ENCODE measurements at places on chromosomes 16 and 17.
A peak's percentile ranks its signal among the peaks of the same experiment; 100 is the strongest.

DNA sequence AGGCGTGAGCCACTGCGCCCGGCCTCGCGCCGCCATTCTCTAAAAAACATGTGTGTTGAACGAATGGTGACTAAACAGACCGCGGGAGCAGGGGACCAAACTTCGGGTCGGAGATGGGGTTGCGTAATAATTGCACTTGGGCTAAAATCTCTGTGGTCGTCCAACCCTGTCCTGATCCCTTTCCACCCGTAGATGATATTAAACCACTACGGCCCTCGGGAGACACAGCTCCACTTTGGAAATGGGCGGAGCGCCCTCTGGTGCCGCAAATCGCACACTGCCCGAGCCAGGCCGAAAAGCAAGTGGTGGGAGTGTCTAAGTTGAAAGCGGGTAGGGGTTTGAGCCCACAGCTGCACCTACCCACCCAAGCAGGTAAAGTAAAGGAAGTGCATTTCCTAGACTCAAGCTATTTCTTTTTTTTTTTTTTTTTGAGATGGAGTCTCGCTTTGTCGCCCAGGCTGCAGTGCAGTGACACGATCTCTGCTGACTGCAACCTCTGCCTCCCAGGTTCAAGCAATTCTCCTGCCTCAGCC is 17.0 kb downstream of the CAVIN1 start:
- peak; percentile 96 for DNase-seq

DNA sequence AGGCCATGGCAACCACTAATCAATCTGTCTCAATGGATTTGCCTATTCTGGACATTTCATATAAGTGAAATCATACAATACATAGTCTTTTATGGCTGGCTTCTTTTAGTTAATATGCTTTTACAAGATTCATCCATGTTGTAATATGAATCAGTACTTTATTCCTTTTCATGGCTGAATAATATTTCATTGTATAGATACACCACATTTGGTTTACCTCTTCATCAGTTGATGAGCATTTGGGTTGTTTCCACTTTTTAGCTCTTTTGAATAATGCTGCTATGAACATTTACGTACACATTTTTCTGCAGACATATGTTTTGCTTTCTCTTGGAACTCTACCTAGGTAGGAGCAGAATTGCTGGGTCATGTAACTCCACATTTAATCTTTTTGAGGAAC is 2.8 kb upstream of the ZNRF1 start:
- no peak for DNase-seq

DNA sequence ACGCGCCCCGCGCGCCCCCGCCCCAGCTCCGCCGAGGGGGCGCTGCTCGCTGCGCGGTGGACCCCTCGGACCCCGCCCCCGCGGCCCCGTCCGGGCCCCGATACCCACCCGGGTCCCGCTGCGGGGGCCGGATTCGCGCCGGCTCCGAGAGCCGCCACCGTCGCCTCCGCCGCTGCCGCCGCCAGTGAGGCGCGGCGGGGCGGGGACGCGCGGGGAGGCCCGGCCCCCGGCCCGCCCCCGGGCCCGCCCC is at the start of gene TBC1D16:
Gene TBC1D16 (minus strand): TSS at position 186 of the 250 bp plus-strand sequence. CDS start 22,325 bp downstream, outside the sequence.
- DNase-seq = no peak

- no peak for DNase-seq
Observed at GRCh38 chr16:65697521-65697920, 575.7 kb upstream of the CDH11 start.

GRCh38 chr17:39156491-39156890 is 5.1 kb upstream of the PLXDC1 start:
- no peak for DNase-seq

- no peak for DNase-seq
Observed at GRCh38 chr17:72354071-72354470, 233.3 kb downstream of the SOX9 start.

- no peak for DNase-seq
Observed at GRCh38 chr16:87764600-87765472, 950 bp downstream of the KLHDC4 start.

DNA sequence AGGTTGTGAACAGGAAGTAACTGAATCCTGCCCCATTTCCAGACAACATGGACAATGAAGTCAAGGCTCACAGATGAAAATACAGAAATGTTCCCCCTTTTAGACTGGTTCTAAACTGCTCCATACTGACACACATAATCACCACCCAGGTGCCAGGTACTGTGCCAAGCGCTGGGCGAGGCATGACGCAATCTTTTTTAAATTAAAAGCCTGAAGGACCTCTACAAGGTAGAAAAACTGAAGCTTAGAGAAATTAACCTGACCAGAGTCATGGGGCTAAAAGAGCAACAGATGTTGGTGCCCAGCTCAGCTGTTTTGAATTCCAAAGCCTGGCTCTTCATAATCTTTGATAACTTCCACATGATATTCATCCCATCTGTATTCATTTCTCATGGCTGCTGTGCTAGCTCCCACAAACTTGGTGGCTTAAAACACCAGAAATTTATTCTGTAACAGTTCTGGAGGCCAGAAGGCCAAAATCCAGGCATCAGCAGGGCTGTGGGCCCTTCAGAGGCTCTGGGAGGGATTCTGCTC is 4.9 kb upstream of the RAB11FIP4 start:
- DNase-seq = no peak

DNA sequence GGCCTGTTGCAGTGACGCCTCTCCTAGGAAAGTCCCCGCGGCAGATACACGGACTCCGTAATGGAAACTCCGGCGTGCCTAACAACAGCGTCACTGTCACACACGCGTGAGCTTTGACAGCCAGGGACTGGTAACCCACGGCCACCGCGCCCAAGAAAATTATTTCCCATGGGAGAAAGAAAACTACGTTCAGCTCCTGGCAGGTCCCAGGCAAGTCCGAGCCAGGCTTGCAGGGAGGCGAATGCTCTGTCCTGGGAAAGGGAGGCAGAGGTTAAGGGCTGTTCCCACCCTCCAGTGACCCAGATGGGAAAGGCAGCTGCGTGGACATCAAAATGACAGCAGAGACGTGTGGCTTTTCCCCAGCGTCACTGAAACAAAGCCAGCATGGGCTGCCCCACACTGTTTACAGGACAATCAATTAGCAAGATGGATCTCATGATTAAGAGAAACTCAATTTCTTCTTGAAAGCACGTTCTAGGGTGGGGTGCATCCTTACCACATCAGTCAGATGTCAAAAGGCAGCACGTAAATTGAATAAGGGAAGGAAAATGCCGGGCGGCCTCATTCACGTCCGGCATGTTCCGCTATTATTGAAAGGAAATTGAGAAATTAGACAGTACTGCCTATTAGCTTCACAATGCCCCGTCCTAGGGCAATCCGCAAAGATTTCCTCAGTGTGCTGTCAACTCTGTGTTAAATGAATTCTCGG is 82.5 kb downstream of the NXN start:
- DNase-seq = peak; percentile 84

DNA sequence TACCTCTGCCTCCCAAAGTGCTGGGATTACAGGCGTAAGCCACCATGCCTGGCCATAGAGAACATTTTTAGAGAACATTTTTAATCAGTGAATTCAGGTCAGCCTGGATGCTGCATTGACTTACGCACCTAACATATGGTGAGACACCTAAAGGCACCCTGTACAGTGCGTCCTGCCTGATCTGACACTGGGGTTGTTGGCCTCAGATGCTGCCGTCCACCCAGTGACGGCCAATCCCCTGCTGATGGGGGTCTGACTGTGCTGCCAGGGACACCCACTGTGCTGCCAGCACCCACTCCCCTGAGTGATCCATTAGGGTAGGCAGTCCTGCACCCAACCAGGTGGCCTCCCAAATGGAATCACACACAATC is 38.5 kb downstream of the WNT3 start:
- no peak for DNase-seq

- no peak for DNase-seq
Observed at GRCh38 chr16:49018259-49018931, 263.2 kb downstream of the CBLN1 start.

GRCh38 chr17:156094-156621 is 18.8 kb downstream of the SCGB1C2 start:
- peak; percentile 61 for DNase-seq

DNA sequence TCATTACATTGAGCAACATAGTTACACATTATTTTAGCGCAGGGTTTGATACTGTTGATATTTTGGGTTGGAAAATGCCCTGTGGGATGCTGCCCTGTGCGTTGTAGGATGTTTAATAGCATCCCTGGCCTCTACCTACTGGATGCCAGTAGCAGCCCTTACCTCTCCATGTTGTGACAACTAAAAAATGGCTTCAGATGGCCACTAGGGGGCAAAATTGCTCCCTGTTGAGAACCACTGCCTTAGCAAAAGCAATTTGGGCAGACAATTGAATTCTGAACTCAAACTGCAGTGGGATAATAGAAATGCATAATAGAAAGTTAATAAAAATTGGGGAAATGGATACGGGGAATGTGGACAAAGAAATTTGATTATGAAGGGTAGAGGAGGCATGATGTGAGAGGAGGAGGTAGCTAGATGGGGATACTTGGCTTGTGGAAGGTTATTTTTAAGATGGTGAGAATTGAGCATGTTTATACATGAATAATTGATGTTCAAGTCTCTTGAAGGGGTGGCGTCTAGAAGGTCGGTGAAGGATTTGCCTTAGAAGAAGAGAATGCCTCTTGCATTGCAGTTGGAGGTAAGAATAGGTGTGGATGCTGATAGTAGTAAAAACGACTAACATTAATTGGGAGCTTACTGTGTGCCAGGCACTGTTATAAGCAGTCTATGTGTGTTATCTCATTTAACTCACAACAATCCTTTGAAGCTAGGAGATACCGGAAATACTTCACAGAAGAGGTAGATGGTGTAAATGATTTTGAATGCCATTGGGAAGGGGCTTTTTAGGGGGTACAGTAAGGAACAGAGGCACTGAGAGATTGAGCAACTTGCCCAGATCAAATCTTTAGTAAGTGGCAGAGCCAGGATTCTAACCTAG is 19.0 kb downstream of the HEATR9 start:
- no peak for DNase-seq

DNA sequence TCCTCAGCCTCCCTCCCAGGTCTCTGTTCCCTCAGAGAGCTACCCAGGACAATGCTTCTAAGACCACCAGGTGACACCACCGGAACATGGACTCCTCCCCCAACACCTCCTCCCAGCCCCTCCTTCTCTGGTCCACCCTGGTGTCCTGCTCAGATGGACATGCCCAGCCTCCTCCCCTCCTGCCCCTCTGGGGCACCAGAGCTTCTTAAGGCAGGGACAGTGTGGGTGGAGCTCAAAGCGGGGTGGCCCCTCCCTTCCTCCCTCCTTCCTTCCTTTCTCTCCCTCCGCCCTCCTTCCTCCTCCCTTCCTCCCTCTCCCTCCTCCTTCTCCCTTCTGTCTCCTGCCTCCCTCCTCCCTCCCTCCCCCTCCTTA is 22.7 kb downstream of the TRPV3 start:
- DNase-seq = no peak

DNA sequence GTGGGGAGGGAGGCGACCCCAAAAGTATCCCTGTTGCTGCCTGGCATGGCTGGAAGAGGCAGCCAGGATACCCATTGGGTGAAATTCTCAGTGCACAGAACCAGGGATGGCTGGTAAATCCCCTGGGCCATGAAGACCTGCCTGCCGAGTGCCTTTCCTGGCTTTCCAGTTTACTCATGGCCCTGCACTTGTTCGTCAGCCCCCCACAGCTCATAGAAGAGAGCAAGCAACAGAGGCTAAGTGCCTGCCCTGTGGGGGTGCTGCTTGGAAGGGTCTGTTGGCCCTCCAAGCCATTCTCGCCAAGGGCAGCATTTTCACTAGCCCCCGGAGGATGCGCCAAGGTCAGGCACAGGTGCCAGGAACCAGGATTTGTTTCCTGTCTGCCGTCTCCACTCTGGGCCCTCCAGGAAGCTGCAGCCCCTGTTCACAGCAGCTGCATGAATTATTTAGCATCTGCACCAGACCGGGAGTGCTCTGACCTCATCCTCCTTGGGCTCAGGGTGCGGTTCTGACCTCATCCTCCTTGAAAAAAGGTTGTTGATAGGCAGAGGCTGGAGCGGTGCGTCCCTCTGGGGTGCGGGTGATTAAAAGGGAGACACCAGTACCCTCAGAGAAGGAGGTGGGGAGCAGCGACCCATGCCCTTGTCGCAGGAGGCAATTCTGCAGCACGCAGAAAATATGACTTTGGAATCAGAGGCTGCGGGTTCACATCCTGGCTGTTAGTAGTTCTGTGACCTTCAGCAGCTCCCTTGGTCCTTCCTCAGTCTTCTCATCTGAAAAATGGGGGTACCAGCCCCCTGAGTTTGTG is 14.2 kb upstream of the CD300A start:
- DNase-seq = no peak

DNA sequence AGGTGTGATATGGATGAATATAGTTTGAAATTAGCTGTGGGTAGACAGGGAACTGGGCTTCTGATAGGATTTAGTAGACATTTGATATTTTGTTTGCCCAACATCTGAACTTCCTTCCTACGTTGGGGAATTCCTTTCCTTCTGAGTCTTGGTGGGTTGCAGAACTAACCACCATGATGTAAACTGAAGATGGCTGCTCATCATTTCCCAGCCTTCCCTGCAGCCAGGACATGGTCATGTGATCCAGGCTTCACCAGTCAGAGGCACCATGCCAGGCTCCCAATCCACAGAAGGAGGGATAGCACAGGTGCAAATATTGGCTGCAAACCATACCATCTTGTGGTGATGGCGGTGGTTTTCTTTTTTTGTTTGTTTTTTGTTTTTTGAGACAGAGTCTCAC is 57.4 kb downstream of the EMP2 start:
- DNase-seq = no peak

GRCh38 chr17:64457156-64457555 is 8.2 kb downstream of the MILR1 start:
- DNase-seq = no peak

- no peak for DNase-seq
Observed at GRCh38 chr17:58969156-58969555, 137.5 kb downstream of the TRIM37 start.

DNA sequence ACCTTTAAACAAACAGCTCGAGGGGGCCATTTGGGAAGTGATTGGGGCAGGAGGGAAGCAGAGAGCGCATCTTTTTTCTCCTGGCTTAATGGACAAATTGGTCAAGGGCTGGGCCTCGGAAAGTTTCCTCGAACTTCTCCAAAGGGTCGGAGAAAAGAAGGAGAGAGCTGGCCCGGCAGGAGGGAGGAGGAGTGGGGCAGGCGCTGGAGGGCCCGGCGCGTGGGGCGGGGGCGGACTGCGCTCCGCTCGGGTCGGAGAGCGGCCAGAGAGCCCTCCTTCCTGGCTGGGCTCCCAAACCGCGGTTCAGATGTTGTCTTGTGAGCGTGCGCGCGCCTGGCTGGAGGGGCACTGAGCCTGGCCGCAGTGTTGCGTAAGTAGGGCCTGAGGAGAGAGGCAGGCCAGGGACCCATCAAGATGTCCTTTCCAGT is 1.2 kb downstream of the MMP2 start:
- DNase-seq = peak; percentile 97

GRCh38 chr17:33016920-33017319 is 25.3 kb downstream of the SPACA3 start:
- DNase-seq = no peak

DNA sequence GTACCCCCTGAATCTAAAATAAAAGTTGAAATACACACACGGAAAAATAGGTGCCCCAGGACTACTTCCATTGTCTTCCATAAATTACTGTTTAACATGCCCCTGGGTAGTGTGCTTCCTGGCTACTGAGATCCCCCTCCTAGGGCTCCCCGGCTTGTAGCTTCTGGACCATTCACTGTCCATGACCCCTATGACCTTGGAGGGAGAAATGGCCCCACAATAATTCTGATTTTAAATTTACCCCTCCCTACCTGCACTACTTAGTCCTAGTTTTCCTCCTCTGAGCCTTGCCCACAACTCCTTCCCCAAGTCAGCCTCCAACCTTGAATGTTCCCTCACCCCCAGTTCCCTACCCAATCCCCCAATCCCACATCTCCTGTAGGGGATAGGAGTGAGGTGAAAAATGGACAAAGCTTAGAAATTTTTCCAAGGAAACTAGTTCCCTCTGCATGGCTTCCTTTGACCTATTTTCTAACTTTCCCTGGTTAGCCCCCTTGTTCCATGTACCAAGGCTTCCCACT is 9.5 kb upstream of the MSL1 start:
- DNase-seq = peak; percentile 18

Data from posterior vena cava (tissue), 2 donors.